ENCODE measurements at places on chromosomes 2 and 18.

GRCh38 chr2:202327858-202328257, 48.3 kb upstream of the BMPR2 start:
- DNase-seq, result no peak

- no peak for DNase-seq
Observed at GRCh38 chr2:149627111-149627801, 39.7 kb upstream of the MMADHC start.

GRCh38 chr2:162226836-162227235, 16.4 kb downstream of the FAP start:
- DNase-seq, result no peak

DNA sequence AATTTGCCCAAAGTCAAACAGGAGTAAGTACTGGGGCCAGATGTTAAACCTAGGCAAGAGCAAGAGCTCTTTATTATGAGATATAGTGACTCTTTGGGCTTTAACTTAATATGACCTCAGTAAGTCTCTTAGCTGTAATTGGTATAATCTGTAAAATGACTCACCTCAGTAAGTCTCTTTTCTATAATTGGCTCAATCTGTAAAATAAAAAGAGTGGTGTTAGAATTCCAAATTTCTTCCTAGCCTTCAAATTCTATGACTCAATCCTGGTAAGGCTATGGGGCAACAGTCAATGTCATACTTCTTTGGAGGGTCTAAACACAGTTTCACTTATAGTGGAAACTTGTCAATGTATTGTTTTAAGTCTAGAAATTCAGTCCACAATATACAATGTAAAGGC, 1608.9 kb upstream of the PIK3C3 start:
- DNase-seq, result no peak

GRCh38 chr2:212328712-212329496, 209.7 kb downstream of the ERBB4 start:
- DNase-seq, result no peak

DNA sequence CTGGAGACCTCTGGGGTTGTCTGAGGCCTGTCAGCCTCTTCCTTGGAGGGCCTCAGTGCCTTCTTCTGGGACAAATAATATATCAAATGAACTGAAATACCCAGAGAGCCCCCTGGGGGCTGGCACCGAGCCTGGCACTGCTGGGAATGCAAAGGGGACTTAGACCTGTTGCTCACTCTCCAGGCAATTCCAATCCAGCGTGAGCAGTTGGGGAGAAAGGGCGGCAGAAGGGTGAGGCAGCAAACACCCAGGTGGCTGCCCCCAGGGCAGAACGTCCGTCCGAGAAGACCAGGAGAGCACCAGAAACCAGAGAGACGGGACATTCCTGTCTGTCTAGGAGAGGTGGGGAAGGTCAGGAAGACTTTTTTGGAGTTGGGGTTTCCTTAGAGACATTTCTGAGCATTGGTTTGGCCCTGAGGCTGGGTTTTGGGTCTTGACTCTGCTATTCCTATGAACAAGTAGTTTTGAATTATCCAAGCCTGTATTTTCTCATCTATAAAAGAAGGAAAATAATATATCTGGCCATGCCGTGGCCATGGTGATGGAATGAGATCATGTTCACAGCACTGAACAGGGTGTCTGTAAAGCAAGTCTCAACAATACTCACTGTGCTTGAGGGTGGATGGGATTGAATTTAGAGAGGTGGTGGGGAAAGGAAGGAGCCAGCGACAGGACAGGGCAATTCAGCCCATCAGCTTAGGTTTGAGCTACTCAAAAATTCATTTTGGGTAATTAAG, 44.3 kb upstream of the ZBTB7C start:
- no peak for DNase-seq

DNA sequence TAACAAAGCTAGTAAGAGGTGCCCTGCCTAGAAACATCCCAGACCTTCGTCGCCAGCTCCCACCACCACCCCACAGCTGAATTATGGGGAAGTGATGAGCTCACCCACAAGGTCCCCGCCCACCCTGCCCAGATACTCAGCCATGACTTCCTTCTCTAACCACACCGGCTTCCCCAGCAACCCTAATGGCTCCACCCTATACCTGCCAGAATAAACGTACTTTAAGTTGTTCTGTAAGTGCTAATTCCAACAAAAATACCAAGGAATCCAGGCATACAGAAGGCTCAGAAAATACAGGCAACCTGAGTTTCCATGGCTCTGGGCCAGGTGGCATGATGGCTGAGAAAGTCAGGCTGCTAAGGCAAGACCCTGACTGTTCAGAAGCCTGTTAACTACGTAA, 39.1 kb downstream of the TMEM163 start:
- no peak for DNase-seq

- DNase-seq, result no peak
Observed at GRCh38 chr2:227082286-227082685, 81.7 kb downstream of the COL4A4 start.

GRCh38 chr2:105257981-105258380, 16.4 kb downstream of the GPR45 start:
- DNase-seq, result no peak

GRCh38 chr2:240403396-240404104, 31.9 kb upstream of the GPC1 start:
- DNase-seq, result no peak

GRCh38 chr2:237588044-237588696, 2.4 kb downstream of the RAB17 start:
- no peak for DNase-seq
